ENCODE measurements at places on chromosomes 16 and 17.

- no peak for DNase-seq
These were observed 558 bp downstream of the SOX15 start for GRCh38 chr17:7589204-7589868.

DNA sequence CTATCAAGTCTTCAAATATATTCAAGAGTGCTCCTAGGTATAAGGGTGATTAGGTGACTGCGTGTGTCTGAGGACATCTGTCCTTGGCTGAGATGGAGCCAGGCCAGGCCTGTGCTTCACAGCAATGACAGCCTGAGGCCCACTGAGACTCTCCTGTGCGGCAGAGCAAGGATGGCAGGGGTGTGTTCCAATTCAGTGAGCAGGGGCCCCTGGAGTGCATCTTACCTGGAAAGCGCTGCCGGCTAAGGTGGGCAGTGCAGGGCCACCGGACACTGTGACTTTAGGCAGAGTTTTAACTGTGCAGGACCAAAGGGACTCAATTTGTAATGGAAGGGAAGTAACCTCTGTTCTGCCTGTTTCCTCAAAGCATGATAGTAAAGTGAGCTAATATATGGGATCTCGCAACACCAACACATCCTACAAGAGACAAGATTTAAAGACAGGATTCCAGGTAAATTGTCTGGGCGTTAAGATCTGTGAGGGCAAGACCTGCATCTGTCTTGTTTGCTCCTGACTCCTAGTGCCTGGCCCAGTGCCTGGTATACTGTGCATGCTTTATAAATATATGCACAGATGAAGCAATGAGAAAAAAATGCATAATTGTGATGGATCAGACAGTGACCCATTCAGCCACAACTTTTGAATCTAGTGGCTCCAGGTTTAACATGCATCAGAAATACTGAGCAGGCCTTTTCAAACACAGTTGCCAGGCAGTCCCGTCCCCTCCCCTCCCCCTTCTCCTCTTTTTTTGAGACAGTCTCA lies 86.7 kb downstream of the MRC2 start:
- no peak for DNase-seq

GRCh38 chr16:71882505-71883167 lies 1.3 kb downstream of the ZNF821 start:
- DNase-seq: peak; percentile 31

DNA sequence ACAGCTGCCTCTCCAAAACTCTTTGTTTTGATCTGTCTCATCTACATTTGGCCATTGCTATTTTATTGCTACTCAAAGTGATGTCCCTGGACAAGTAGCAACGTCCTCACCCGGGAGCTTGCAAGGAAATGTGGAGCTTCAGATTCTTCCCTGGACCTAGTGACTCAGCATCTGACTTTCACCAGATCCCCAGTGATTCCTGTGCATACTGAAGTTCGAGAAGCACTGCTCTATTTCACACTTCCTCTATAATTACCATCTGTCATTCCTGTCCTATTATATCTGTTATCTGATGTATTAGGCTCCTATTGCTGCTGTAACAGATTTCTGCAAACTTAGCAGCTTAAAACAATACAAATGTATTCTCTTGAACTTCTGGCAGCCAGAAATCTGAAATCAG lies 28.5 kb upstream of the VAT1L start:
- DNase-seq: no peak

DNA sequence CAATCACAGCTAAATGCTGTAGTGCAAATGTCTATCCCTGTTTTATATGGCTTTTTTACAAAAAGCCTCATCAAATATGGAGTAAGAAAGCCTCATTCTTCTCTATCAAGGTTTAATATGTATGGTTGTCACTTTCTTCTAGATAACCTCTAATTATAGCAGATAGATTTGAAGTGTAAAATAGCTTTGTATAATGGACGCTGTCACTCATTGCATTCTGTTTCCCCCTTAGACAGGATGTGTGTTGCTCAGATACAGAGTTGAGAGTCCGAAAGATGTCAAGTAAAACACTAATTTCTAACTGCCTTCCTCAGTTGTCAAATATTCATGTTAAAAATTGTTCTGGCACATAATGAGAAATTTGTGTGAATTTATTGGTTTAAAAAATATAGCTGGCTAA lies 88.0 kb downstream of the NLK start:
- DNase-seq: no peak

DNA sequence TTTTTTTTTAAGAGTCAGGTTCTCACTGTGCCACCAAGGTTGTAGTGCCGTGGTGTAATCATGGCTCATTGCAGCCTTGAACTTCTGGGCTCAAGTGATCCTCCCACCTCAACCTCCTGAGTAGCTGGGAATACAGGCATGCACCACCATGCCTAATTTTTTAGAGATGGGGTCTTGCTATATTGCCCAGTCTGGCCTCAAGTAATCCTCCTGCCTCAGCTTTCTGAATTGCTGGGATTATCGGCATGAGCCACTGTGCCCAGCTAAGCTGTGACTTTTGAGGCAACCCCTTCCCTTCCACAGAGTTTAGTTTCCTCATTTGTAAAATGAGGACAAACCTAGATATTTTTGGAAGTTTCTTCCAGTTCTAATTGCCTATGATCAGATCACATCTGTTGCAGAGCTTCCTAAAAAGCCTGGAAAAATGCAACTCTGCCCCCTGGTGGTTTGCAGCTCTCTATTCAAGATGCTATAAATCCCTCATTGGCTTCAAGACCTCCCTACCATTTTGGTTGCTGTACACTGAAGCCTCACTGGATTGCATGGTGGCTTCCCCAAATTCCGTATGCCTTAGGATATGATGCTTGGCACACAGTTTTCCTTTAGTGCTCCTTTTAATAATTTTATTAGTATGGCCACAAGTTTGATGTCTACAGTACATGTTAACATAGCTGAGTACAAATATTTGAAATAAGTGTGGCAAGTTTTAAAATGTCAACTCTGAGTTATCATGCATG lies 19.3 kb downstream of the GDE1 start:
- DNase-seq: no peak

DNA sequence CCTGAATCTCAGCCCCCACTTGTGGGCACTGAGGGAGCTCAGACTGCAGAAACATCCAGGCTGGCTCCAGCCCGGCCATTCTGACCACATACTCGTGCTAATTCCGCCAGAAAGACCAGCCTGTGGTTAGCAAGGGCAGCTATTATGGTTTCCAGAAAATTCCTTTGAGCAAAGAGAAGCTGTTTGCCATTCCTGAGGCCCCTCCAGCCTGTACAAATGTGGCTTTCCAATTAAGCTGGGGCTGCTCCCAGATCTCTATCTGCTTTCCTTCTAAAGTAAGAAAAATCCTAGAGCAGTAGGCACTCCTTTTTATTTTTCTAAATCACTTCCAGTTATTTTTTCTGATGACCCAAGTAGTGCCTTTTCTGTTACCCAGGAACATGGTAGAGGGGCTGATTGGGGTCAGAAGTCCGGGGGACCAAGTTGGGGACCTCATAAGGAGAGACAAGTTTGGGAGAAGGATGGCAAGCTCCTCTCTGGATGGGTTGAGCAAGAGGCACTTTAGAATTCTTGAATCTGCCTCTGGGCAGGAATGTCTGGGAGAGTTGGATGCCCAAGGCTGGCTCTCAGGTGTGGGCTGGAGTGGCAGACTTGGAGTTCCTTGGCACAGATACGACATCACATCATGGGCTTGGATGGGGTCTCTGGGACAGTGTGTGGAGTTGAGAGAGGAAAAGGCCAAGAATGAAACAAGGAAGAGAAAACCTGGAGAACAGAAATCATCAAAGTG lies 83.3 kb upstream of the TNRC6C start:
- DNase-seq: no peak

GRCh38 chr17:14557480-14557879 lies 256.6 kb downstream of the HS3ST3B1 start:
- DNase-seq: no peak

- no peak for DNase-seq
These were observed 479.1 kb downstream of the SLC39A11 start for GRCh38 chr17:72613396-72613795.

DNA sequence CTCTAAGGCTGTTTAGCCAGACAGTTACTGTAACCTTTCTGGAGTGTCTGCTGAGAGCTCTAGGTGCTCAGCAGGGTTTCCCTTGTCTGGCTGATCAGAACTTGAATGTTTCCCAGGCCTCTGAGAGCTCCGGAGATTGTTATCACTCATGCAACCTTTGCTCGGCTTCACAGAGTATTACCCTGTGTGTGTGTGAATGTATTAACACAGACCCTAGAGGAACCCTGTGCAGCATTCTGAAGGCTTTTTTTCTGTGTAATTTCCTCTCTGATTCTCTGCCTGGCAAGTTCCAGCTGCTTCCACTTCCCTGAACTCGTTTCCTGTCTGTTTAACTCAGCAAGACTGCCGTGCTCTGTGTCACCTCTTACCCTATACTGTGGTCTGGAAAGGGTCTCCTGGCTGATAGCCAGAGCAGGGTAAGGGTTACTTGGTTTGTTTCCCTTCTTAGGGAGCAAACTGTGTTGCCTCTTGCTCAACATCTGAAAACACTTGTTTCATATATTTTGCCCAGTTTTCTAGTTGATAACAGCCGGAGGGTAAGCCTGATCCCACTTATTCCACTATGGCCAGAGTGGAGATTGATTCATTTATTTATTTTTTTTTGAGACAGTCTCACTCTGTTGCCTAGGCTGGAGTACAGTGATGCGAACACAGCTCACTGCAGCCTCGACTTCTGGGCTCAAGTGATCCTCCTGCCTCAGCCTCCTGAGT lies 21.7 kb downstream of the PRMT7 start:
- DNase-seq: peak; percentile 23

DNA sequence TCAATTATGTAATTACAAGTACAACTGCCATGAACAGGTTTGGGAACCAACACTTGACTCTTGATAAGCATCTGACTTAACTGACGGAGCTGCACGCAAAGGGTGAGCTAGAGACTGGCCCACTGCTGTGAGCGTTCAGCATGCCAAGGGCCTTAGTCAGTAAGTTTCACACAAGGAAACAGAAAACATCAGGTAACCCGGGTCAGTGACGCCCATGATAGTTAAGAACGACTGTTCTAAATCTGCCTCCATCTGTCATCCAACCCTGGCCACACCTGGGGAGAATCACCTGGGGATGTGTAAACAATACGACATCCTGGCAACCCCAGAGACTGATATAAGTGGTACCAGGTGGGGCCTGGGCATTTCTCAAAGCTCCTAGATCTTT lies 12.3 kb downstream of the SMIM5 start:
- DNase-seq: peak; percentile 85

- DNase-seq: no peak
These were observed 44.7 kb upstream of the MEAK7 start for GRCh38 chr16:84548971-84549844.

- no peak for DNase-seq
These were observed 213.7 kb downstream of the COPRS start for GRCh38 chr17:31645351-31645750.

- no peak for DNase-seq
These were observed 15.8 kb upstream of the BRD7 start for GRCh38 chr16:50384500-50385135.

DNA sequence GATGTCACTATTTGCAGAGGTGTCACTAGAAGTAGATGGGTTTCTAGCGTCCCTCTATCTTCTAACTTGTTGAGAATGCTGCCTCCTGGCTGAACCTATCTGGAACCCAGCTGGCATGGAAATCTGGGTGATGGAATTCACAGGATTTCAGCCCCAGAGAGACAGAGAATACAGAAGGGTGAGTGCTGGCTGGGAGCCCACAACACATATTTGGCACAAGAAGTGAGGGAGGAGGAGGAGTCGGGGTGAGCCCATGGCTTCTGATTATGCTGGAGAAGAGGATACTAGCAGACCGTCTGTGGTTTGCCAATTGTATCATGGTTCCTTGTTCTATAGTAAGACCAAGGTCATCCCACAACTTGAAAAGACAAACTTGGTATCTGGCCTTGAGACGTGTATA lies 557.8 kb upstream of the SALL1 start:
- no peak for DNase-seq

DNA sequence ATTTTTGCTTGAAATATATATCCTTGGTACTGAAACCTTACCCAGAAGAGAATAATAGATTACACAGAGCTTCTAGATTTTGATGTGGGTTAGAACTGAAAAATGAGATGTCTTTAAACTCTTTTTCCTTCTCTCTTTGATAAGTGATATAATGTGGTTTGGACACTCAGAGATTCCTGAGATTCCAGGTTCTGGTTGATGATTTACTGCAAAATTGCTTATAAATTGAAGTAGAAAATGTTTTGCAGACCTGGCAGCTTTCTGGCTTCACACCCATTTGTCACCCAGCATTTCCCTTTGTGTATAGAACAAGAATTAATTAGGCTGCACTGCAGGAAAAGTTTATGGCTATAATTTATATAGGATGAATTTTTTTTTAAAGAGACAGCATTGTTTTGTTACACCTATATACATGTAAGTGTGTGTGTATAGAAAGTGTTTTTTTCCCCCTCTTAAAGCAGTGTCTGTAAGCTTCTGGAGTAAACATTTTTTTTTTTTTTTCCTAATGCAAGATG lies 23.5 kb downstream of the AATF start:
- no peak for DNase-seq

- DNase-seq: no peak
These were observed 17.0 kb upstream of the TANC2 start for GRCh38 chr17:62949036-62949435.

DNA sequence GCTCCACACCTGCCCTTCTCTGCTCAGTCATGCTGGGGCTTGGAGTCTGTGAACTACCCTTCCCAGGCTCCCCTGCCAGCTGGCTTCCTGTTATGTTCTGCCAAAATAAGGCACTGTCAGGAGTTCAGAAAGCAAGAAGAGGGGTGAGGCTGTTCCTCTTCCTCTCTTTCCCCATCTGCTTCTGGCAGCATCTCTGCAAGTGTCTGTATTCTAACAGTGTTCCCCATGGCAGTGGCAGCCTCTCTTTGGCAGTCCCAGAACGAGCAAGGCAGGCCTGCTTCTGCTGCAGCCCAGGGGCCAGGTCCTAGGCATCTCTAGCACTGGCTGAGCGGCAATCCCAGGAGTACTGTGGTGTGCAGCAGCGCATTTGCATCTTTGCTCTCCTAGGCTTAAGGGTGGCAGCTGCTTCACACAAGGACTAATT lies 219.1 kb downstream of the STX8 start:
- no peak for DNase-seq

GRCh38 chr16:79317521-79317920 lies 283.0 kb downstream of the MAF start:
- DNase-seq: no peak

GRCh38 chr17:80671039-80671824 lies 126.6 kb downstream of the RPTOR start:
- no peak for DNase-seq

- DNase-seq: no peak
These were observed 175.2 kb downstream of the KCNJ2 start for GRCh38 chr17:70344386-70345060.

DNA sequence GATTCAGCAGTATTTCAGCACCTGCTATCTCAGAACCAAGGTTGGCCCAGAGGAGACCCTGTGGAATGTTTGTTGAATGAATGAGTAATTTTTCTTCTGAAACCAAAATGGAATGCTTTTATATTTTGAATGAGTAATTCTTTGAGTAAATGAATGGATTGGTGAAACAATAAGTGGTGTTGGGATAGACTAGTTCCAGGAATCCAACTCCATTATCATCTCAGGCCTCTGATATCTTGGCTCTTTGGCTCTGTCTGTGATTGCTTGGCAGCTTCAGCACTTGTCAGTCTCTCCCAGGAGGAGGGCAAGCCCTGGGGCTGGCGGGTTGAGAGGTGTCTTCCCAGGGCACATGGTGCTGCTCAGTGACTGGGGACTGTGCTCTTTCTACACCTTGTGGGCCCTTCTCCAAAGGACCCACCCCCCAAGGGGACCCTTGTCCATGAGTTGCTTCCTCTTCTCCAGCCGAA lies 284.4 kb upstream of the FOXF1 start:
- no peak for DNase-seq

- no peak for DNase-seq
These were observed 108.5 kb downstream of the COPRS start for GRCh38 chr17:31750578-31750977.
